Tongue (tissue), 3 donors: ENCODE measurements at places on chromosomes 4 and X. TPM values are rescaled to one million over a fixed set of nuclear protein-coding genes. Genes with fewer than 3 reads are reported as not detected.
A peak's percentile ranks its signal among the peaks of the same experiment; 100 is the strongest.

GRCh38 chr4:85257817-85258370 is 217.1 kb upstream of the ARHGAP24 start:
- no peak for DNase-seq

- DNase-seq, result no peak
These were observed 156.3 kb downstream of the BCOR start for GRCh38 chrX:39941332-39941920.

GRCh38 chr4:36196145-36196913 is 48.0 kb downstream of the ARAP2 start:
- no peak for DNase-seq

Gene FGA
- total RNA-seq, result not detected

DNA sequence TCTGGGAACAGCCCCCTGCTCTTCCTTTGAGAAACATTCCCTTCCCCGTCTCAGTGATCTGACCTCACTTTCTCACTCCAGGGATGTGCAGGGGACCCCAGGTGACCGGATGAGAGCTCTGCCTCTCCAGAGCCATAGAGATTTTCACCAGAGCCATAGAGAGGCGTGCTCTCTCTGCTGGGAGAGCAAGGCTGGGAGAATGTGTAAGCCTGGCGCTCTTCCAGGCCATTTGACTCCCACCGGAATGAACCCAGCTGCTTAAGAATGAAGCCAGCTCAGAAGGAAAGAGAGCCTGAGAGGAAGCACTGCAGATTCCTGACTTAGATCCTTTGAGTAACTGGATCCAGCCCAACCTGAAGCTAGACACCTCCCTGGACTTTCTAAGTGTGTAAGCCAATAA is 106.4 kb downstream of the DHX15 start:
- DNase-seq, result peak; percentile 90

DNA sequence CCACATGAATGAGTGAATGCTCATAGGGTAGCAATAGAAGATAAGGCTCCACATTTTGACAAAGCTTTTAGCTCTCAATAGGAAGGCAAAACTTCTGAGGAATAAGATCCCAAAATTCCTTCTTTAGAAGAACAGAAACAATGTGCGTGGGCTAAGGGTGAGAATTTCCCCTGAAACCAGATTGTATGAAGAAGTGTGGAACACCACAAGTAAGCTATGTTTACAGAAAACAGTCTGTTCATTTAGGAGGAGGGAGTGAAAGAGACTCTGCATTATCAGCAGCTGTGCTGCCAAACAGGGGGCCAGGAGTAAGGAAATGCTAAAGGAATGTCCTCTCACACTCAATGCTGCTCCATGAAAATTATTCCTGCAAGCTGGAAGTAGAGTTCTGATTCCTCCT is 851.6 kb downstream of the CENPC start:
- DNase-seq, result peak; percentile 11

DNA sequence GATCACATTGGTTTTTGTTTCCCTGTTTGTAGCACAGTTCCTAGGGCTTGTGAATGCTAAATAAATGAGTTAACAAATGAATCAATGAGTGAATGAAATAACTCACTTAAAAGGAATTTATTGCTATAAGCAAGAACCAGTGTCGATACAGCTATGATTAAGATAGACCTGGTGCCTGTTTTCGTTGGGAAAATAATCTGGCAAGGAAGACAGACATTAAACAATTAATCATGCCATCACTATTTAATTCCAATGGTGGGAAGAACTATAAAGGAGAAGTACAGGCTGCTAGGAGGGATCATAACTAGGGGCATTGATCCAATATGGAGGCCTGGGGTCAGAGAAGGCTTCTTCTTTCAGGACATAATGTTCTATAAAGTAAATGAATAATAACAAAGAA is 4.5 kb upstream of the CBR4 start:
- DNase-seq, result no peak

- DNase-seq, result peak; percentile 40
These were observed 69.8 kb downstream of the GAB1 start for GRCh38 chr4:143406523-143406922.

Gene PAGE5
- total RNA-seq, result not detected

Gene ETDA
- total RNA-seq, result not detected

DNA sequence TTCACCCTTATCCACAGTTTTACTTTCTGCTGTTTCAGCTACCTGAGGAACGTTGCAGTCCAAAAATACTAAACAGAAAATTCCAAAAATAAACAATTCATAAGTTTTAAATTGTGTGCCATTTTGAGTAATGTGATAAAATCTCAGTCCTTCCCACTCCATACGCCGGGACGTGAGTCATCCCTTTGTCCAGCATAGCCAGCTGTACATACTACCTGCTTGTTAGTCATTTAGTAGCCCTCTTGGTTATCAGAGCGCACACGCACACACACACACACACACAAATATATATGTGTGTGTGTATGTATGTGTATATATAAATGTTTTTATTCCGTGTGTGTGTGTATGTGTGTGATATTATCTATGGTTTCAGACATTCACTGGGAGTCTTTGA is 4.8 kb upstream of the CCSER1 start:
- no peak for DNase-seq

- no peak for DNase-seq
These were observed 43.1 kb upstream of the AFF2 start for GRCh38 chrX:148457279-148457678.

Gene KIF4A
- 6.7 TPM for total RNA-seq

DNA sequence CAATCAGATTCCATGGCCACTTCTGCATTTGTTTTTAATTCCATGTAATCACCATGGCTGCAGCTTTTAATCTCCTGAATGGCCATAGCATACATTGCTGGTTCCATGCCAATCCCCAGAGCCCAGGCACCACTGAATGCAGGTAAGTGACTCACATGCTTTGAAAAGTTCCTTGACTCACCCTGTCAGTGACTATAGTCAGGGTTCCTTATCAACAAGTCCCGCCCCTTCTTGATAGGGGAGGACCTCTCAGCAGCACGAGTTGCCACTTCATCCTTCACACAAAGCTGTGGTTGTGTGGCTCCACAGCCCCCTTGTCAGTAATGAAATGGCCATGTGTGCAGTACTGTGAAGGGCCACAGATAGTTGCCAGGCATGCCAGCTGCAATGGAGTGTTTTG is 516.6 kb downstream of the PPARGC1A start:
- peak; percentile 56 for DNase-seq

DNA sequence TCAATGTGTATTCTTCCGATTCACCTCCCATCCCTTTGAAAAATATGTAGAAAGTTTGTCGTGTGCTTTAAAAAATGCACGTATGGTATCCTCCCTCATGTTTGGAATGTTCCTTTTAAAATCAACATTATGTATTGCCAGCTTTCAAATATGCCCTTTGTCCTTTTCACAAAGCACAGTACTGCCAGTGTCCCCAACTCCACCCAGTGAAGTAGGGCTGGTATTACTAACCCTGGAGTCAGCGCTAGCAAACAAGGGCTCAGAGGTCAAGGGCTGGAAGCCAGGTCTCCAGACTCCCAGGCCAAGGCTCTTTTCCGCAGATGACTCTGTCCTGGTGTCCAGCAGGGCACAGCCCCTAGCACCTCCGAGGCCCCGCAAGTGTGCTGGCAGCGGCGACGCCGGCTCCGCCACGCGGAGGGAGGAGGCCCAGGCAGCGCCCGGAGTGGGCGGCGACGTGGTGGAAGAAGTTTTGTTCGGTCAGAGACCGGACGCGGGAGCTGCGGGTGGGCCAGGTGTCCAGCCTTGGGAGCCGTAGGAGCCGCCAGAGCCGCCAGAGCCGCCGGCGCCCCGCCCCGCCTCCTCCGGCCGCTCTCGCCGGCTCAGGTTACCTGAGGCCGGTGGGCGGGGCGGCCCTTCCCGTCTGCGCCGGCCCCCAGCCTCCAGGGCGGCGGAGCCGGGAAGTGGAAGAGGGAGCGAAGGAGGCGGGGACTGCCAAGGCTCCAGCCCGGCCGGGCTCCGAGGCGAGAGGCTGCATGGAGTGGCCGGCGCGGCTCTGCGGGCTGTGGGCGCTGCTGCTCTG is at the start of gene IL13RA1:
IL13RA1 (plus strand) TSS at position 720 of the 799 bp plus-strand sequence; CDS start at position 753, 33 bp downstream.
- peak; percentile 90 for DNase-seq
